Stimulated activated CD4-positive, alpha-beta T cell treated with anti-CD3 and anti-CD28 coated beads, Interleukin-15, amount 100 ng/mL, for 48 hours (primary cell): ENCODE measurements at places on chromosomes 4 and X.

DNA sequence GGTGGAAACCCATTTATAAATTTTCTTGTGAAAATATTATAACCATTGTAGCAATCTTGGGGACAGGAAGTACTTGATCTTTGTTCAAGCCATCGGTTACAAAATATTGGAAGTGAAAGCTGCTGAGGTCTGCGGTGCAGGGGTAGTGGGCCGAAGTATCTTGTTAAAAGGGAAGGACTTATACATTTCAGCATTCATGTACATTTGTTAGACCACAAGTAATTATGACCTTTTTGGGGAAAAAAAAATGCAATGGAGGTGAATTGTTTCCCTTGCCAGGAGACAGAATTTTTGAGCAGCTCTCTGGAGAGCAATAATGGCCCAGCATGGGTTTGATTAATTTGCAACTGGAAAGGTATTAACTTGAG, 121.3 kb downstream of the EGF start:
- no peak for DNase-seq

DNA sequence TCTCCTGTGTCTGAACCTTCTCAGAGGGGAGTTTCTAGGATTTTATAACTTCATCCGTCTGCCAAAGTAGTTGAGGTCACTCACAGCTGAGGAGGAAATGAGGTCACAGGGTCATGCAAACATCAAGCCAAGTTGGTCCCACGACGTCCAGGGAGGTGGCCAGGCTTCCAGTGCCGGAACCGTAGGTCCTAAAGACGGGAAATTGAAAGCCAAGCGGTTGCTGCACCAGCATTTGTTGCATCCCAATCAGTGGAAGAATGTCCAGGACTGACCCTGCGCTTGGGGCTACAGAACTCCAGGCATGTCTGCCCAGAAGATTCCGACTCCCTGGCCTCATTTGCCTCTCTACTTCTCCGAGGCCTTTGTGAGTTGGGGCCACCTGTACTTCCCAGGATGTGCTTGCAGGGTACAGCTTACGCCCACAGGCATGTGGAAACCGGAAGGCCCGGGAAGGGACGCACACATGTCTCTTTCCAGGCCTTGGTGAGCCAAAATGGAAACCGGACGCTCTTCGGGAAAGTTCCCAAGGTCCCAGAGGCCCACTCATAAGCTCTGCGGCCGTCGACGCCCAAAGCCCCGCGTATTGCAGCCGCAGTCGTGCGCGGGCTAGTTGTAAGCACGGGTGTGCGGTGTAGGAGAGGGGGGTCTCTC, 9.3 kb downstream of the PRDM8 start:
- DNase-seq = no peak

DNA sequence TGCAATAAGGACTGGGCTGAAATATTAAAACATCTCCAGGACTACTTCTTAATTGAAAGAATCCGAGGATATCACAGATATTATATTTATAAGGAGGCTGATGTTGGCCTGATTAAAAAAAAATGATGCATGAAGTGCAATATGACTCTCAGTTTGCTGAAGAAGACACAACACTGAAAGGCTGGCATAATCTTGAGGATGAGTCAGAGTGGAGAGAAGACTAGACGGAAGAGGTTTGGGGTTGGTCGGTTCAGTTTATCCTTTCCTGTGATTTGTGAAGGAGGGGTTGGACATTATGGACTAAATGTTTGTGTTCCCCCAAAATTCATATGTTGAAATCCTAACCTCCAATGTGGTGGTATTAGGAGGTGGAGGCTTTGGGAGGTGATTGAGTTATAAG, 170.3 kb downstream of the CORIN start:
- DNase-seq = no peak

DNA sequence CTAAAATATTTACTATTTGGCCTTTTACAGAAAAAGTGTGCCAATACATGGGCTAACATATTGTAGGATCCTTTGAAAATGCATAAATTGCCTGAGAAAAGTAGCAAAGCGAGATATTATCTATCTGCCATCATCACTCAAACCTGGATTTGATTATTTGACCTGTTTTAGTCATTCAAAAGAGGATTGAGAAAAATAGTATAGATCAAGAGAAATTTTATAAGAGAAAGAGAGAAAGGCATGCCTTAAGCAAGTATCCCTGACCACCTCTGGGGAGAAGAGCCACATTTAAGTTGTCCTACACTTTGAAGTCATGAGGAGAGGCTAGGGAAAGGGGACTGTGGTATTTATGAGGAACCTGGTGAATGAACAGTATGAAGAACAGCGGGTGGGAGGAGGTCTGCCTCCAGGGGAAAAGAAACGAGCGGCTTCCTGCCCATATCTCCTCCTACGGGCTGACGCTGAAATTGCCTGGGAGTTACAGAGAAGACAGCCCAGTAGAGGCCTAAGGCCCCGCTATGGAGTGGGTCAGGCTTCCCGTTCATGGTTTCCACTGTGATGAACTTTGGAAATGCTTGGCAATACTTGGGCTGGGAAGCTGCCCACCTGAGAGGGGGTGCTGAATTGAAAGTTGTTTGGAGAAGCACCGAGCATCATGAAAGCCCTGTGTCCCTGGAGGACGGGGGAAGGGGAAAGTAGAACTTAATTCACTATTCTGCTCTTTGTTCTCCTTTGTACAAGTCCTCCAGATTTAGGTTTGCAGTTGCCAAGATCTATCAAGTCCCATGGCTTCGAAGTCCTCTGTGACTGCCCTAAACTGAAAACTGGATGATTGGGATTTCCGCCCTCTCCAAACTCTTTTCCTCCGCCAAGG, 106.9 kb upstream of the ACSL4 start:
- no peak for DNase-seq

DNA sequence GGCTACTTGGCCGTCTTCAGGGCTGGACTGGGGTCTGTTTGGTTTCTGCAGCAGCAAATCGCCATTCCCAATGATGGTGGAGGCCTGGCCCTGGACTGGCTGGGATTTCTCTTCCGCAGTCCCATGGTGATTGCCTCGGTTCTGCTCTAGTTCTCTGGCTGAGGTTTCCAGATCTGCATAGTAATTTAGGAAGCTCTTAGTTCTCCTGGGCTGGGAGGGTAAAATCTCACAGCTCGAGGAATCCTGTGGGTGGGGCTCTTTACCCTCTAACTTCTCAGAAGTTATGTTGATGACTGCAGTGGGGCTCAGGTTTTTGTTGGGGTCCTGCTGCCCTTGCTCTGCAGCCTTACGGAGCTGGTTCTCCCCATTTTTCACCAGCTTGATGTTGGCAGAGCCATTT, 200.6 kb downstream of the APBB2 start:
- no peak for DNase-seq

GRCh38 chr4:16269240-16269639, 43.0 kb upstream of the TAPT1 start:
- DNase-seq = no peak

- no peak for DNase-seq
Measured at GRCh38 chrX:39159921-39160507, 358.8 kb downstream of the MID1IP1 start.

- no peak for DNase-seq
Measured at GRCh38 chr4:101763576-101763975, 27.0 kb upstream of the BANK1 start.

DNA sequence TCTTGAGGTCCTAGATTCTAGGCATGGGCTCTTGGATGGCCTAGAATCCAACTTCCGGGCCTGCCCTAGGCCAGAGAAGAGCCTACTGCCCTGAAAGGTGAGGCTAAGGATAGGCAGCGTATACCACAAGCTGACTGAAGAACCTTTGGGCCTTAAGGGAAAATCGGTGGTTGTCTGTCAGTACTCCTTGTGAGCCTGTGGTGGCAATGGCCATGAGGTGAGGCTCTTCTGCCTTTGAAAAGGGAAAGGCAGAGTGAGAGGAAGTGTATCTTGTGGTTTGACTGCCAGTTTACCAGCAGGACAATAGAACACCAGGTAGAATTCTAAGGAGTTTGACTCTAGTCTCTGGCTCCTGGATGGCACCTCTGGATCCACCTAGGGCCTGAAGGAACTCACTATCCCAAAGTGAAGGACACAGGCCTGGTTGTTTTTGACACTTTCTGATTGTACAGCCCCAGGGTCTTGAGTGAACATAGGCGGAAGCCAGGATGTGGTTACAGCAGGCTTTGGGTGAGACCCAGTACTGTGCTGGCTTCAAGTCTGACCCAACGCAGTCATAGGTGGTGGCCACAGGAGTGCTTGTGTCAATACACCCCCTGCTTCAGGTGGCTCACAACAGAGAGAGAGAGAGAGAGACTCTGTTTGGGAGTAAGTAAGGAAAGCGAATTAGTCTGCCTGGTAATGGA, 20.9 kb downstream of the ITIH6 start:
- DNase-seq = no peak
